ENCODE measurements at places on chromosomes 5 and 9.

DNA sequence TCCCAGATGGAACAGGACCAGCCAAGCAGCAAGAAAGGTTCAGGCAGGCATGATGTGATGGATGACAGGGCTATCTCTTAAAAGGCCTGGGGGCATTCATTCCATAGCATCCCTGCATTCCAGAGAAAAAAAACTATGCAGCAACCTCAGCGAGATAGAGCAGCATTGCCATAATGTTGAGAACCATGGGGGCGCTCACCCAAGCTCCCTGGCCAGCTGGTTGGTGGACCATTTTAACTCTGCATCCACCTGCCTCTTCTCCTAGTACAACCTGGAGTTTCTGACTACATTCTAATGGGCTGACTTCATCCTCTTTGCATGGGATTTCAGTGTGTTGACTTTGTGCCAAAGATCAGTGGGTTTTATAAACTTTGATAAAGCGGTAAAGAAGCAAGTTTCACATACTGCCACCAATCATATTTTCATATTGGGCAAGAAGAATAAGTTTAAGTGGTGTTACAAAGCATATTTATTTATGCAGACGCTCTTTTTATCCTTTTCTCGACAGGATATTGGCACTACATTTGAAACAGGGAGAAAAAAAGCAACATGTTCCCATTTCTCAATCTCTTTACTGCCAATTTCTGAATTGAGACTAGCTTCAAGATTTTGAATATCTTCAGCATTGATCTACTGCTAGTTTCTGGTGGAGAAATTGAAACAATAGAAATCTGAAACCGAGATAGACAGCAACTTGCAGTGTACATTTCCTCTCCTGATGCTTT, 378.3 kb upstream of the WWC1 start:
- no peak for DNase-seq

DNA sequence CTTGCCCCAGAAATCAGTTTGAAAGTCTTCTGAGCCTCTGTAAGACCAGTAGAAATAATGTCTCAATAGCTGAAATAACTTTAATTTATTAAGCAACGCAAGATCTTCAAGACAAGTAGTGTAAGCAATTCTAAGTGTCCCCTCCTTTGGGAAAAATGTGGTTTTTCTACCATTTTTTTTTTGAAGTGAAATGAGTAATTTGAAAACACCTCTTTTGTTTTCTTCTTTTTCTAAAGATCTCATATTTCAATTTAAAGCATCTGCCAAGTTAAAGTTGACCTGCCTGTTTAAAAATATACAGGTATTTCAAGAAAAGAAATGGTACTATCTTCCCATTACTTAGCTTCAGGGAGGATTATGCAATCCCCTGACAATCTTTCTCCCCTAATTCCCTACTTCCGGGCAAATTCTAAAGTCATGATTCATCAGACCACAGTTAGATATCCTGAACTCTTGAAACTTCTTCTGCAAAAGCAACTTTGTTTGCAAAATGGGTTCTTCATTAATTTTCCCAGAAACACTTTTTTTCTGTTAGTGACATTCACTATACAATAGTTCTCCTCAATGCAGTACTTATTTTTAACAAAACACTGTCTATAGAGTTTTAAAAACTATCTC, 7.8 kb upstream of the ANXA1 start:
- DNase-seq = no peak

GRCh38 chr5:98349251-98349989, 424.0 kb upstream of the RGMB start:
- no peak for DNase-seq

DNA sequence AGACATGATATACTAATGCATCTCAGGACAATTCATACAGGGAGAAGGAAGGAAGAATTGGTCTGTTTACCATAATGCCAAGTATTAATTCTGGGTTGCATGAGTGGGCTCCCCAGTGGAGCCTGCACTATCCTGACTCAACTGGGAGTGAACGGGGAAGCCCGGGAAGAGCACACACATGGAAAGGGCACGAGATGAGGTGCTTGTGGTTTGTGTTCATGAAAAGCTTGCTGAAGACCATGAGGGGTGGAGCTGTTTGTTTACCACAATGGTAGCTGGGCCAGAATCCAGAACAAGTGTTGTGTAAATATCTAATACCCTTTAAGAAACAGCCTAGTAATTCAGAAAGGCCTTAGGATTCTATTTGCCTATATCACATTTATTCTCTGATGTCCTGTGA, 44.6 kb downstream of the POC5 start:
- no peak for DNase-seq

DNA sequence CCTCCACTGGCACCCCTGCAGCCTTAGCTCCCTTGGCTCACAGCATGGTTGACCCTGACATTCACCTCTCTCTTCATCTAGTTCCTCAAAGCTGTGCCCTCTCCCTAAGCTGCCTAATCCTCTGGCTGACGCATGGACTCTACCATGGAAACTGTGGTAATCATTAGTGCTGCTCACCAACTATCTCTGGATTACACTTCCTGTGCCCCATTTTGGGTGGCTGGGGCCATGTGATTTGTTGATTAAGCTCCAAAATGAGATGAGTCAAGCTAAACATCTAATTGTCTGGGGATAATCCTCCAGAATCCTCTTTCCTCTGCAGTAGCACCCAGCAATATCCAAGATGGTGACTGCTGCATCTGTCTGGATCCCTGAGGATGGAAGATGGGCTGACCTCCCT, 264.4 kb downstream of the SH3GL2 start:
- no peak for DNase-seq

DNA sequence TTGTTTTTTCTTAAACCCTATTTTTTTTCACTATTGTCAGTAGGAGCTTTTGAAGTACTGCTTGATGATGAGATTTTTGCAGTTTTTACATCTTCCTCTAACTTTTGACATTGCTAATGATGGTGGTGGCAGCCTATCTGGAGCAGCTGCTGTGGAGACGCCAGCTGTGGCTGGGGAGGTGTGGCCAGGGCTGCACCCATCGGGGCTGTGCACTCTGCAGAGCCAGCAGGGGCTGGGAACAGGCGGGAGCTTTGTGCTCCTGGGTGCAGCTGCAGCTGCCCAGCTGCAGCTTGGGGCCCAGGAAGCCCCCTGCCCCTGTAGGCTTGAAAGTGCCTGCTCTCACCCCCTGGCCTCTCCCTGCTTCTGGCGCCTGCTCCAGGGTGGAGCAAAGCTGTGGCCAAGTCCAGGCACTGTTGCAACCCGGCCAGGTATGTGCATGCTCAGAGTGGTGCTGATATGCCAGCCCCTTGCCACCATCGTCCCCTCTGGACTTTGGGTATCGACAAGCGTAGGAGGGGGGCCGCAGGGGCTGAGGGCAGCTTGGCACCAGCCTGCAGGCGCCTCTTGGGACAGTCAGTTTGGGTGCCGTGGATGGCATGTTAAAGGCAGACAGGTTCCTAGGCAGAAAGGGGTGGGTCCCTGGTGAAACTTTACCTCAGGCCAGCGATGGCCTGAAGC, 39.2 kb downstream of the FER start:
- no peak for DNase-seq

- no peak for DNase-seq
Observed at GRCh38 chr9:35703906-35704672, 14.4 kb upstream of the TPM2 start.

DNA sequence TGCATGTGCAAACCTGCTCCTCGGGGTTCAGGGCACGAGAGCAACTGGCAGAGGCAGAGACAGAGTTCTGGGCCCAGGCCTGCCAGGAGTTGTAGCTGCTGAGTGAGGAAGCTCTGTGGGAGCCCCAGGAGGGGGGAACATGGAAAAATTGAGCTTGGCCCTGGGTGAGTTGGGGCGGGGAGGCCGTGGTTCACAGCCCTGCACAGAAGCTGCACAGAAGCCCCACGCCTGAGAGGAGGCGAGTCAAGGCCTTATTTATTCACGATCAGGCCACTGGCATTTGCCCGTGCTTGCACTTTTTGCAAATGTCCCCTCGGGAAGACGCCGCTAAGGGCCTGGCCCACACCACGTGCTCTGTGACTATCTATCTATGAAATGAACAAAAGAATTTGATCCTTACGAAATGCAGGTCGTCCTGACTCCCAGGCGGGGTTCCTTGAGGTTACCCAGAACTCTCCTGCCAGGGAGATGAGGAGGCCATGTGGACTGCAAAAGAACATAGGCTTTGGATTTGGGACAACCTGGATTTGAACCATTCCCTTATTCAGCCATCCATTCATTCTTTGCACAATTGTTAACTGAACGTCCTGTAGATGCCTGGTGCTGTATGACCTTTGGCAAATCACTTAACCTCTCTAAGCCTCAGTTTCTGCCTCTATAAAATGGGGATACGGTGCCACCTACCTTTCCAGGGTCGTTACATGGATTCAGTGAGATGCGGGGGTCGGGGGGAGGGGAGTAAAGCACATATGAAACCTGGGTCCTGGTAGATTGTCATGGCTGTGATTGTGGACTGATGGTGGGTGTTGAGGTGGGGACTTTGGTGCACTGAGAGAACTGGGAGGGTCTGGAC, 17.9 kb downstream of the COL27A1 start:
- no peak for DNase-seq

GRCh38 chr5:103780794-103781193, 218.2 kb upstream of the NUDT12 start:
- DNase-seq = no peak

- no peak for DNase-seq
Observed at GRCh38 chr5:75951716-75952115, 131.5 kb upstream of the SV2C start.

GRCh38 chr5:147784146-147784987, 1.8 kb upstream of the JAKMIP2 start:
- DNase-seq = no peak

DNA sequence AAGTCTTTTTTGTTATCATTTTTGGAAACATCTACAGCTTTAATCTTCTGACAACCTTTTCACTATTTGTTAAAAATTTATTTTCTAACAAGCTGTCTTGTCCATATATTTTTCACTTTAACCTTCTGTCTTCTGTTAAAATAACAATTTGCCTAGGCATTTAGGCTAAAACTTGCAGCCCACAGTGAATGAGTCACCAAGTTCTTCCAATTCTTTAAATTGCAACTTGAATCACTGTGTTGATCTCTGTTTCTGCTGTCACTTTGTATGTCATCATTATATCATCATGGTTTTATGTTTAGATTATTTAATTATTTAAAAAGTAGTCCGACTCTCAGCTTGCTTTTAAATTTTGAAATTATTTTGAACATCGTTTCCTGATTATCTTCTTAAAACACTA, 473.8 kb upstream of the PTPRD start:
- no peak for DNase-seq

- no peak for DNase-seq
Observed at GRCh38 chr9:131347376-131348020, 46.4 kb upstream of the PRRC2B start.

- DNase-seq = no peak
Observed at GRCh38 chr5:22473886-22474285, 379.3 kb downstream of the CDH12 start.

- DNase-seq = no peak
Observed at GRCh38 chr5:89315286-89316100, 432.5 kb upstream of the MEF2C start.

GRCh38 chr5:74651710-74652109, 11.2 kb upstream of the ENC1 start:
- DNase-seq = no peak

- no peak for DNase-seq
Observed at GRCh38 chr9:125088752-125089151, 54.6 kb downstream of the SCAI start.

GRCh38 chr5:6733411-6734242, 20.4 kb downstream of the TENT4A start:
- no peak for DNase-seq

DNA sequence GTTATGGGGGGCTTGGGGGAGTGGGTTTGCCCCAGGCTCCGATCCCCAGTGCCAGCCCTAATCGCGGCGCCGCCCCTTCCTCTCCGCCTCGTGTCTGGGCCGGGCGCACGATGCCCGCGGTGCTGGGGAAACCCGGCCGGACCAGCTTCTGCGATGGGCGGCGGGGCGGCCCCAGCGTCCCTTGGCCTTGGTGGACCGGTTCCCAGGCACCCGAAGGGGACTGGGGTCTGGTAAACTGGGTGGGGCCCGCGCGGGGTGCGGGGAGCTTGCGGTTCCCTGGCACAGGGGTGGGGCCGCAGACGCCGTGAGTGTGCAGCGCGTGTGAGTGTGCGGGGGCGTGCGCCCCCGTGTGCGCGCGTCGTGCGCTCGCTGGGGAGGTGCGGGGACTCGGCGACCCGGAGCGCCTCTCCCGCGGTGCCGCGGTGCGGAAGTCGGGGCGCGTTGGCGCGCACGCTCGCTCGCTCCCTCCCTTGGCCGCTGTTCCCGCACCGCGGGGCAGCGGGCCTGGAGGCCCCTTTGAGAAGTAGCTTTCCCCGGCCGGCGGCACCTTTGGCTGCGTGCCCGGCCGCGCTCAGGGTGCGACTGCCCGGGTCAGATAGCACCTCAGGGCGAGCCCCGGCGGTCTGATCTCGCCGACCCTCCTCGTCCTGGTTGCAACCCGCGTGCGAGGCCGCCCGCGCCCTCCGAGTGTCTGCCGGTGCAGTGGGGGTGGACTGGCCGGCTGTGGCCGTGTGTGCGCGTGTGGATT, 568 bp downstream of the MACIR start:
- peak; percentile 52 for DNase-seq

DNA sequence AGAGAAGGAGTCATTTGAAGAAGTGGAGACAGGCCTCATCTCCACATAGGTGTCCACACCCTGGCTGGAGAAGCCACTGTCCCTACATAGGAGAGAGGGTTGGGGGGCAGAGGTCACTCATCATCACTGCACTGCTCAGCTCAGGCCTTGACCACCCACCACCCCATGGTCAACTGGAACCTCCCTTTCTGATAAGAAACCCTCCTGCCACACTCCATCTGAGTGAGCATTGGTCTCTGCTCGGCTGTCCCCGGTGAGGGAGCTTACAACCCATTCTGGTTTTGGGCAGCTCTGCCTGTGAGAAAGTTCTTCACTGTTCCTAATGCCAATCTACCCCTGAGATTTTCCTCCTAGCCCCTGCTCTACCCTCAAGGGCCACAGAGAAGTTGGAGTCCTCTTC, 28.8 kb downstream of the CSF1R start:
- DNase-seq = no peak

DNA sequence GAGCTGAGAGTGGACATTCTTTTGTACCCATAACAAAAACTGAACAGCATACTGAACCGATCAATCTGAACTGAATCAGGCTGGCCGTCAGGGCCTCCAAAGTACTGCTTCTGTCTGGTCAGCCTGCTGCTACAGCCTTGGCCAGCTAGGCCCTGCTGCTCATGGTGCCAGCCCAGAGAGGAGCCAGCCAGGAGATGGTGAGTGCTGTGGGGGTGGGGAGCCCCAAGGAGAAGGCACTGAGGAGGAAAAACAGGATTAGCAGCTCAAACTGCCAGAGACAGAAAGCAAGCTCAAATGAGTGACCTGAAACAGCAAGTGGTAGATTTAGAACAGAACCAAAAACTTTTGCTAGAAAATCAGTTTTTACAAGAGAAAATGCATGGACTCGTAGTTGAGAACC, 23.9 kb downstream of the SRP19 start:
- DNase-seq = no peak

GRCh38 chr5:143980506-143980905, 168.5 kb downstream of the HMHB1 start:
- DNase-seq = no peak

GRCh38 chr5:2257326-2258244, 374.9 kb upstream of the IRX4 start:
- DNase-seq = no peak
